ENCODE measurements at places on chromosomes 13 and 19.

GRCh38 chr19:1073063-1073955 lies 6.3 kb downstream of the ARHGAP45 start:
- no peak for DNase-seq

- no peak for DNase-seq
Observed at GRCh38 chr13:45403081-45403480, 15.1 kb downstream of the SLC25A30 start.

DNA sequence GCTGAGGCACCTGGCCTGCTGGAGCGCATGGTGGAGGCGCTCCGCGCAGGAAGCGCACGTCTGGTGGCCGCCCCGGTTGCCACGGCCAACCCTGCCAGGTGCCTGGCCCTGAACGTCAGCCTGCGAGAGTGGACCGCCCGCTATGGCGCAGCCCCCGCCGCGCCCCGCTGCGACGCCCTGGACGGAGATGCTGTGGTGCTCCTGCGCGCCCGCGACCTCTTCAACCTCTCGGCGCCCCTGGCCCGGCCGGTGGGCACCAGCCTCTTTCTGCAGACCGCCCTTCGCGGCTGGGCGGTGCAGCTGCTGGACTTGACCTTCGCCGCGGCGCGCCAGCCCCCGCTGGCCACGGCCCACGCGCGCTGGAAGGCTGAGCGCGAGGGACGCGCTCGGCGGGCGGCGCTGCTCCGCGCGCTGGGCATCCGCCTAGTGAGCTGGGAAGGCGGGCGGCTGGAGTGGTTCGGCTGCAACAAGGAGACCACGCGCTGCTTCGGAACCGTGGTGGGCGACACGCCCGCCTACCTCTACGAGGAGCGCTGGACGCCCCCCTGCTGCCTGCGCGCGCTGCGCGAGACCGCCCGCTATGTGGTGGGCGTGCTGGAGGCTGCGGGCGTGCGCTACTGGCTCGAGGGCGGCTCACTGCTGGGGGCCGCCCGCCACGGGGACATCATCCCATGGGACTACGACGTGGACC lies 9.7 kb upstream of the STRN4 start:
- no peak for DNase-seq

DNA sequence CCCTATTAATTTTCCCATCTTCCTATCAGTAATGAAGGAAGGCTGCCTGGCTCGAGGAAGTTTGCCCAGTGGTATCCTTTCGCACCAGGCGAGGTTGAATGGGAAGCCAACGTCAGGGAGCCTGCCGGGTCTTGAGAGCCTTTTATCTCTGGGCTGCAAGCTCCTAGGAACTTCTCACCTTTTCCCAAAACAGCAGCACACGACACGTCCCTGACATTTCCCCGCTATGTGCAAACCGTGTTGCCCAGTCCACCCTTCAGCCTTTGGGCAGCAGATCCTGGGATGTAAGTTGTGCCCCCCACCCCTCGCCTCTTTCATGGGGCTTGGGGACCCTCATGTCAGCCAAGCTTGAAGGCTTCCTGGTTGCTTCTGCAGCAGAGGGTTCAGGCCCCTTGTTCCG lies 179.1 kb downstream of the ZNF536 start:
- no peak for DNase-seq

- DNase-seq = peak; percentile 41
Observed at GRCh38 chr19:46616631-46617322, 8.1 kb downstream of the PTGIR start.

- no peak for DNase-seq
Observed at GRCh38 chr13:36520111-36520510, 87.8 kb downstream of the CCNA1 start.

DNA sequence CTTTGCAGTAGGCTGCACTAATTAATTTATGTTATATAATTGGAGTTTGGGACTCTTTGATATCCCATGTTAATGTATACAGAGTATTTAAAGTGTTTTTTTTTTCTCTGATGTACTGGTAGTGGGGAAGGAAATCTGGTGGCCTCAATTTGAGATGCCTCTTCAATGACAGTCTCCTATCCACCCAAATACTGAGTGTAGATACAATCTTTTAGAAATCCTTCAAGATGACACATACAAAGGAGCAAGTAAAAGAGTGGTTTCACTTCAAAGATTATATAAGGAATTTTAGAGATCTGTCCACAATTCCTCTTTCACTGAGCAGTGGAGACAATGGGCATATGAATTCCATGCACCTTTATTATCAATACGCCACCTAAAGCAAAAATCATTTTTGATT lies 15.1 kb downstream of the NALCN start:
- DNase-seq = no peak

GRCh38 chr19:31351056-31351854 lies 2.0 kb upstream of the TSHZ3 start:
- DNase-seq = no peak

DNA sequence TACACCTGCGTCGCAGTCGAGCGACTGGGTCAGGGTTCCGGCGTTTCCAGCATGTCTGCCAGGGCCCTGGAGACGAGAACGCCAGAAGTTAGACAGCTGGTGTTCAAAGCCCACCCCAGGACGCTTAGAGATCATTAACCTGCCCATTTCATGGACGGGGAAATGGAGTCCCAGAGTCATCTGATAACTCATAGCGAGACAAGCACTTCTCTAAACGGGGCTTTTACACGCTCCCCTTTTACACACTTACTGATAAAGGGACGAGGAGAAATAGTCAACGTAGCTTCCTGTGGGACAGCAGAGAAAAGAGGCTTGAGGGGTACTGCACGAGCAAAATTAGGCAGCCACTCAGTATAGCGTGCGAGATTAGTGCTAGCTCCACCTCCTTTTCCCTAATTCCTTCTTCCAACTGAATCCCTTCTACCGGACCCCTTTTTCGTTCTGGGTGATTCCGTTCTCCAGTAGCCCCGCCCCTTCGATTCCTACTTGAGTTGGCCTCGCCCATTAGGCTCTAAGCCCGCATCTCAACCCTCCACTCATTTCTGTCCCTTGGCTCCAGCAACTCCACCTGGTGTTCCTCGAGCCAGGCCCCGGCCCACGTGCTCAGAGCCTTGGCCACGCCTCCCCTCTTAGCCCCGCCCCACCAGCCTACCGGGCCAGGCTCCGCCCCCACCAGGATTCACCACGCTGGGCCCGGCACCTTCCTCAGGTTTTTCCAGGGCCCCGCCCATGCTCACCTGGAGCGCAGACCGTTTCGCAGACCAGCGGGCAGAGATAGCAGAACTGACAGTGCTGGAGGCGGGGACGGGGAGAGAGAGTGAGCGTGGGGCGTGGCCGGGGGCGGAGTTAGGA lies 3.7 kb downstream of the HRC start:
- peak; percentile 99 for DNase-seq

GRCh38 chr19:48907671-48908070 lies 7.6 kb downstream of the NUCB1 start:
- DNase-seq = no peak

GRCh38 chr13:59906413-59907049 lies 257.2 kb downstream of the DIAPH3 start:
- no peak for DNase-seq

DNA sequence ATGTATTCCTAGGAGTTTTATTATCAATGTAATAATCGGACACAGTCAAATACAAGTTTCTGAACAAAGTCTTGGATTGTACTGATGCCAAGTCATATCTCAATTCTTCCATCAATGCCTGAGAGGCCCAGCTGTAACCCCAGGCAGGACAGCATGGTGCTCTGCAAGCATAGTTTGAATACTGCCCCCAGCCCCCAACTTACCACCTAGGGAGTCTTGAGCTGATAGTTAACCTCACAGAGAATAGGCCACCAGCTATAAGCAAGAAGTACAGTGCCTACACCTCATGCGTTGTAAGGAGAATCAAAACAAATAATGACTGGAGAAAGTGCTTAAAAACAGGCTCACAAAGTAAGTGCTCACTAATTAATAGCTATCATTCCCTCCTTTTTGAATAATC lies 2.7 kb downstream of the PROSER1 start:
- DNase-seq = no peak

DNA sequence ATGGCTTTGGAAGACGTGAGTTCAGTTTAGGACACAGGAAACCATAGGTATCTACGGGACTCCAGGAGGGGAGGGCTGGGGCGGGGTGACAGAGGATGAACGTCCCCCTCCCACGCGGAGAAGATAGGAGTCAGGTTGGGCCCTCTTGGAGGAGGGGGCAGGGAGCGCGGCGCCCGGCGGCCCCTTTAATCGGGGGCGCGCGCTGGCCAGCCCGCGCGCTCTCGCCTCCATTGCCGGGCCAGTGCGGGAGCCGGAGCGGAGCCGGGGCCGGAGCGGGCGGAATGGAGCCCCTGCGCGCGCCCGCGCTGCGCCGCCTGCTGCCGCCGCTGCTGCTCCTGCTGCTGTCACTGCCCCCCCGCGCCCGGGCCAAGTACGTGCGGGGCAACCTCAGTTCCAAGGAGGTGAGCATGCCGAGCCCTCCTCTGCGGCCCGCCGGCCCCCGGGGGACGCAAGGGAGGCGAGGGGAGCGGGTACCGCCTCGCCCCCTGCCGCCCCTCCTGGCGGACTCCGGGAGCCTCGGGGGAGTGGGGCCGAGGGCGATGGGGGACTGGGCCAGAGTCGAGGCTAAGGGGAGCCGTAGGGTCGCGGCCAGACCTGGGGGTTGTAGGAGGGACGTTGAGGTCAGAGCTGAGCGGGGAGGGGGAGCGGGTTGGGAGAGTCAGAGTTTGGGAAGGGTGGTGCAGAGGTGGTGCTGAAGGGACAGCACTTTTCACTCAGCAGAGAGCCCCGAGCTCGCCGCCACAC lies at the start of gene TMEM145:
TMEM145 (plus strand) TSS at position 214 of the 744 bp plus-strand sequence; CDS start at position 282, 68 bp downstream.
- DNase-seq = peak; percentile 44

DNA sequence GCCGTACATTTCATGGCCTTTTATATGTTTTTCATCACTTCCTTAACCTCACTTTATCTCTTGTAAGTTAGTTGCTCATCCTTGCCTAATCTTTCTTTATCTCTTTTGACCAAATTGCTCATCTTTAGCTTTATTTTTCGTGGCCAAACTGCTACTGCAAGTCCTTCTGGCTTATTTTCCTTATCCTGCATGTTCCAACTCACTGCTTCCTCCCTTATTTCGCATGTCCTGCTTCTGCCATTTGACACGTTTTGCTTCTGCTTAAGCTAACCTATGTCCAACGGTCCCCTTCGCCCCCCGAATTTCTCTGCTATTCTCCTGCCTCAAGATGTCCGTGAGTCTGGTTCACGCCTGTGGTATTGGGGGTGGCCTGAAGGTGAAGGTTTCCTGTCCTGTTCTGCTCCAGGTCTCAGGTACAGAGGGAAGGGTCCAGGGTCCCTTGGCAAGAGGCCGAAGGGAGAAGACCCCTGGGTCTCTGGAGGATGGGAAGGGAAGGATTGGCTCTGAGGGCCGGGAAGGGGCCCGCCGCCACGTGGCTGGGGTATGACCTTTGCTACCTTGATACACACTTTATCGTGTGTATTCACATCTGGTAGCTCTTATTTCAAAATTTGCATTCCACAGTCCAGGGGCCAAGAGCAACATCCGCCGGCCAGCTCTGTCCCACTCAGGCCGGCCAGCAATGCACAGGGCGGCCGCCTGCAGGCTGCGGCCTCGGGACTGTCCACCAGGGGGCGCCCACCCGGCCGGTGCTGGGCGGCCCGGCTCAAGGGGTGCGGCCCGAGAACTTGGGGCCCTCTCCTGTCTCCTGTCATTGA lies 2.9 kb upstream of the C19orf85 start:
- no peak for DNase-seq

DNA sequence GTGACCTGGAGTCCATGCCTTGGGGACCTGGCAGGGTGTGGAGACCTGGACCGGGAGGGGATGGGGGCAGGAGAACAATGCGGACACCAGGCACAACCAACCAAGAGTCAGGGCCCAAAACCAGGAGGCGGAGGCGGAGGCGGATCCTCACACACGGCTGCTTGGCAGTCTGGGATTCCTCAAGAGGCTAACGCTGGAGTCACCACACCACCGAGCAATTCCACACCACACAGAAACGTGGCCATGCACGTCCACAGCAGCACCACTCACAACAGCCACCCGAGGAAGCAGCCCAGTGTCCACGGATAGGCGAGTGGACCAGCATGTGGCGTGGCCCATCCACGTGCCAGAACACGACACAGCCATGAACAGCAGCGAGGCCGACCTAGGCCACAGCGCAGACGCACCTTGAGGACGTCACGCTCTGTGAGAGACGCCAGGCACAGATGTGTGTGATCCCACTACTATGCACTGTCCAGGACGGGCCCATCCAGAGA lies 17.7 kb downstream of the SBNO2 start:
- no peak for DNase-seq

- DNase-seq = no peak
Observed at GRCh38 chr13:31081316-31081715, 80.4 kb downstream of the HSPH1 start.

GRCh38 chr19:36151144-36152018 lies 866 bp downstream of the COX7A1 start:
- DNase-seq = no peak

DNA sequence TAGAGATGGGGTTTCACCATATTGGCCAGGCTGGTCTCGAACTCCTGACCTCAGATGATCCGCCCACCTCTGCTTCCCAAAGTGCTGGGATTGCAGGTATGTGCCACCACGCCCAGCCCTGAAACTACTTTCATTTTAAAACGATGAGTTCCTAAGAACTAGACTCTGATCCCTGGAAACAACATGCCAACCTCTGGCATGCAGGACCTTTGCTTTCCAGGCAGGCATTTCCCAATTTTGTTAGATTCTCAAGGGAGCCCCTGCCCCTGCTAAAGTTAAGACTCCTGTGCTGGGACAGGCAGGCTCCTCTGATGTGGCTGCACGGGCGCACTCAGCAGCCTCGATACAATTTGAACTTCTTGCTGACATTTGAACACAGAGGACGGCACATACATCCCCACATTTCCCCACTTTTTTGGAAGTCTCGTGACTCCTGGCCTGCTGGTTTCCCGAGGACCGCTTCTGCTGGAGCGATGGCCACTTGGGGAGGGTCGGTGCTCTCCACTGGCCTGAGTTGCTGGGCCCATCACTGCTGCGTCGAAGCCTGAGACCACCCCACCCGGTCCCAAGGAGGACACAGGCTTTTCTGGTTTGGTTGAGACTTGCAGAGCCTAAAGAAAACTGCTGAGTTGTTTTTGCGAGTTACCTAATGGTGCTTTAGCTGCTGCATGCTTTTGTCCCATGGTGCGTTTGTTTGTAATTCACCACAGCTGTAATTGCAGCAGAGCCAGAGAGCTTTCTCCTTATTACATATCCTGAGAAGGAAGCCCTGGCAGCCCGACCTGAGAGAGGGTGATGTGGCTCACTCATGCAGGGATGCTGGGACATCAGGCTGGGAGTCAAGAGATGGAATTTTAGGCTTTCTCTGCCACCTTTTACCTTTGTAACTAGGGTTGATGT lies 8.2 kb downstream of the ATP11A start:
- DNase-seq = no peak

GRCh38 chr19:51422053-51422448 lies 4.6 kb upstream of the SIGLEC10 start:
- DNase-seq = no peak

DNA sequence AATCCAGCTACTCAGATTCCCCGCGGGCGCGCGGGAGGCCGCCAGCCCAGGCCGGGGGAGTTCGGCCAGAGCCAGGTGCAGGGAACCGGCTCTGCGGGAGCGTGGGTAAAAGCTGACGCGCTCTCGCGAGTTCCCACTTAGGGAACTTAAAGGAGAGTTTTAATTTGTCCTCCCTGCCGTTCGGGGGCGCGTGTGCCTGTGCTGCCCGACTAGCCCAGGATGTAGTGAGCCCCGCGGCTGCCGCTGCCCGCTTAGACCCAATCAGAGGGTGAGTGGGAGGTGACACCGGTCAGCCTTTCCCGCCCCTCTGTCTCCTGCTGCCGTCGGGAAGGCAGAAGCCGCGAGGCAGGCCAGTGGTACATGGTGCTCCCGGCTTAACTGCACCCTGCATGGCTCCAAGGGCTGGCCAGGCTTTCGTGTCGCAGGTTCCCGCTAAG lies 36.0 kb upstream of the NEK3 start:
- DNase-seq = no peak

GRCh38 chr13:73001971-73002370 lies 56.8 kb upstream of the KLF5 start:
- DNase-seq = no peak
